Activated CD4-positive, CD25-positive, alpha-beta regulatory T cell treated with anti-CD3 and anti-CD28 coated beads, Interleukin-2, amount 50 U/mL, for 72 hours (primary cell): ENCODE measurements at places on chromosomes 7 and 10.

GRCh38 chr10:116760919-116761318 is 18.6 kb upstream of the HSPA12A start:
- no peak for DNase-seq

DNA sequence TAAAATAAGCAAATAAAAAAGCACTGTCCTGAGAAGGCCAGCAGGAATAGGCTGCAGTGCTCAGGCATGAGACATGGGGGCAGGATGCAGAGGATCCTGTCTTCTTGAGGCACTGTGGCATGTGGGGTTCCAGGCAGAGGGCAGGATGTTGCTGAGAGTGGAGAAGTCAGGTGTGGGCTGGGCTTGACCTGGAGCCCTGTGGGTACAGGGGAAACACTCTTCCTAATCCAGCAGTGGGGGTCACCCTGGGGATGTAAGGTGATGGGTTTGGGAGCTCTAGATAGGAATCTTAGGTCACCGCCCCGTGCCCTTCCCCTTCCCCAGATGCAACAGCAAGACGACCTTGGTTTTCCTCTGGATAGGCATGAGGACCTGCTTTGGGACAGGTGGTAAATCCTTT is 13.6 kb downstream of the SUMF2 start:
- DNase-seq: no peak

DNA sequence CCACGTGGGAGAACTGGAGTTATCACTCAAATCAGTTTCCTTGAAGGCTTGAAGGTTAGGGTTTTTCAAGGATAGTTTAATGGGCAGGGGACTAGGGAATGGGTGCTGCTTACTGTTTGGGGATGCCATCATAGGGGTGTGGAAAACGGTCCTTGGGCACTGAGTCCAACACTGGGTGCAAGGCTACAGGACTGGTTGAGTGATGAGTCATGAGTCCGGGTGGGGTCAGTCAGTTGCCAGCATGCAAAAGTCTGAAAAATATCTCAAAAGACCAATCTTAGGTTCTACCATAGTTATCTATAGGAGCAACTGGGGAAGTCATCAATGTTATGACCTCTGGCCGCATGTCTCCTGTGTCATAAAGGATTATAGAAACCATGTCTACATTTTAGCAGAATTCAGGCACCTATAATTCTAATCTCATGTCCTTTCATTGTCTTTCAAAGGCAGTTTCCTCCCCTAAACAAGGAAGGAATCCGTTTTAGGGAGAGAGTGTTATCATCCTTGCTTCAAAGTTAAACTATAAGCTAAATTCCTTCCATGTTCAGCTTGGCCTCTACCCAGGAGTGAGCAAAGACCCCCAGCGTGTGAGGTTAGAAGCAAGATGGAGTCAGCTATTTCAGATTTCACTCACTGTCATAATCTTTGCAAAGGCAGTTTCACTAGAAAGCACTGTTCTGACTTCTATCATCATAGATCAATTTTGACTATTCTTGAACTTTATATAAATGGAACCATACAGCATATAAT is 94.5 kb downstream of the COL26A1 start:
- DNase-seq: no peak

- no peak for DNase-seq
Observed at GRCh38 chr10:62323751-62324150, 50.4 kb upstream of the ZNF365 start.

DNA sequence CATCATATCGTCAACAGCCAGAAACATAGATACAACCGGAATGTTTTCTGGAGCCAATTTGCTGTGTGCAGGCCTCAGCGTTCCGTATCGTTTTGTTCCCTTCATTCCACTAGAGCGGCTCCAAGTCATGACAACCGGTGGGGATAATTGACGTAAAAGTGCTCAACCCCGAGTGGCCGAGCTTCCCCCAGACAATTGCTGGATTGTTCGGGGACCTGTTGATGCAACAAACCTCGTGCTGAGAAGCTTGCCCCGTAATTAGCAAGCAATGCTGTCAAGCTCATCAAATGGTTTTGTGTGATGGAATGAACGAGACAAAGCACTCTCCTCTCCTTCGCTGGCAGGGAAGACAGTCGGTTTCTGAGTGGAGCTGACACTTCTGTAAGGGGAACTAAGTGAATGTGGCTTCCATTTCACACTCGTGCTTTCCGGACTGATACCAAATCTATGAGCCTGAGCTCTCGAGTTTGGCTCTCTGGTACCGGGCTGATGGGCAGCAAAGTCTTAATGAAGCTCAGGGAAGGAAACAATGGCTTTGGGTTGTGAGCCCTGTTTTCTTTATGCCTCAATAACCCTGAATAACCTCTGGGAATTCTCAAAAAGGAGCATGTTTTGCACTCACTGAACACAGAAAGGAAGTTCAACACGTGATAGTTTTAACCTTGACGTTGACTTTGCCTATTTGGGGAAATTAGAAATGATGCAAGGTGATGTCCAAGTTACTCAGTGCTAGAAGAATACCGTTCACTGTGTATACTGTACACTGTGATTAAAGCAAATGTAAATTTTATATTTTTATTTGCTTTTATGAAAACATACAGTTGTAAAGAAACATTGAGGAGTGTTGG is 220.5 kb downstream of the BAMBI start:
- DNase-seq: no peak

- no peak for DNase-seq
Observed at GRCh38 chr10:132484922-132485321, 52.7 kb upstream of the INPP5A start.

DNA sequence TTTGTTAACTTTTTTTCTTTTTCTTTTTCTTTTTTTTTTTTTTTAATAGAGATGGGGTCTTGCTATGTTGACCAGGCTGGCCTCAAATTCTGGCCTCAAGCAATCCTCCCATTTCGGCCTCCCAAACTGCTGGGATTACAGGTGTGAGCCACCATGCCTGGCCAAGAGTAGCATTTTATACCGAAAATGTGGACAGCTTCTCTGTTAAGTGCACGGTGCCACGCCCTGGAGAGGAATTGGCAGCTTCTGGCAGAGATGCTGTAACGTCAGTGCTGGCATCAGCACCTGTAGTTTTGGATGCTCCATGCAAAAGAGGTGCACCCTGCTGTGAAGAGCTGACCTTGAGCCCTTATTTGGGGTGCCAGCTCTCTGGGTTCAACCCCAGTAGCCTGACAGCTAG is 18.2 kb downstream of the IL15RA start:
- DNase-seq: no peak

GRCh38 chr10:27413831-27414348 is 90.2 kb upstream of the RAB18 start:
- DNase-seq: no peak

DNA sequence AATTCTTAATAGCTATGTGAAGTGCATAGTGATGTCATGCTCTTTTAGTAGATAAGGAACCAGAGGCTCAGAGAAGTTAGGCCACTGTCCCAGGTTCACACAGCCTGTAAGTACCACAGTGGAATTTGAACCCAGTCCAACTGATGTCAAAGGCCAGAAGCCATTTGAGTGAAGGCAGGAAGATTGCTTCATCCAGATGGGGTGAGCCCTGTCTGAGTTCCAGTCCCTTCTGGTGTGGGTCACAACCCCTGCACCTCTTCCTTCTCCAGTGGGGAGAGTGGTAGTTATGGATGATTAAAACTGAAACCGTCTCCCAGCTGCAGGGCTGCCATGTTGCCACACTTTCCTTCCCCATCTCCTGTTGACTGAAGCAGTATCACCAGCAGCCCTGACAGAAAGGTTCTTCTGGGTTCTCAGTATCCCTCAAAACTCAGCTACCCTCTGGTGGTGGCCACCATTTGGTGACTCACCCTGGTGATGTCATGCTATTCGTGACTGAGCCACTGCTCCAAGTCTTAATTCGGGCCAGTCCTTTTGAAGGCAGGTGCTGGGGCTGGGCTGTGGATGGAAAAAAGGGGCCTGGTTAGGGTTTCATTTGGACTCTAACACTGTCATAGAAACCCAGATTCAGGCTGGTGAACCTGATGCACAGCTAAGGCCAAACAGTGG is 1.5 kb upstream of the C10orf95 start:
- DNase-seq: peak; percentile 66

GRCh38 chr7:107234436-107234835 is 65.6 kb downstream of the HBP1 start:
- DNase-seq: no peak

- no peak for DNase-seq
Observed at GRCh38 chr10:14742815-14743214, 31.9 kb downstream of the FAM107B start.

GRCh38 chr7:77497079-77497478 is 40.0 kb upstream of the PTPN12 start:
- no peak for DNase-seq

- no peak for DNase-seq
Observed at GRCh38 chr7:18222636-18223035, 195.0 kb upstream of the PRPS1L1 start.

- DNase-seq: no peak
Observed at GRCh38 chr10:59654007-59654406, 55.6 kb downstream of the SLC16A9 start.
